Pulmonary artery endothelial cell (primary cell): ENCODE measurements at places on chromosomes 6 and 20. TPM values are rescaled to one million over a fixed set of nuclear protein-coding genes. Genes with fewer than 3 reads are reported as not detected.

Gene OPRM1
- total RNA-seq: not detected in 2 replicates

Gene FNDC1
- total RNA-seq: not detected in 2 replicates

Gene TOX2
- total RNA-seq: 1.2 and 2.4 TPM in 2 replicates

Gene MOG
- total RNA-seq: not detected in 2 replicates

Gene HCRTR2
- not detected in 2 replicates for total RNA-seq

Gene C20orf141
- not detected in 2 replicates for total RNA-seq

Gene OR2J2
- total RNA-seq: not detected in 2 replicates

Gene RPP40
- total RNA-seq: 26.2 and 32.9 TPM in 2 replicates

Gene APOM
- 0.40 and 0.46 TPM in 2 replicates for total RNA-seq

Gene LAMA5
- total RNA-seq: 54.0 and 60.6 TPM in 2 replicates

Gene CLPSL2
- total RNA-seq: not detected in 2 replicates

Gene PGC
- not detected in 2 replicates for total RNA-seq

Gene SYCP2L
- total RNA-seq: not detected in 2 replicates

Gene TRIM10
- total RNA-seq: not detected in 2 replicates
